Left ventricle myocardium superior (tissue), 1 donor: ENCODE measurements at places on chromosomes 4 and X. TPM values are rescaled to one million over a fixed set of nuclear protein-coding genes. Genes with fewer than 3 reads are reported as not detected.

Gene HHIP
- total RNA-seq = not detected

Gene PDZD11
- total RNA-seq = 33.7 TPM

Gene GC
- not detected for total RNA-seq

Gene H2BW2
- total RNA-seq = not detected

Gene PABPC1L2A
- total RNA-seq = not detected

DNA sequence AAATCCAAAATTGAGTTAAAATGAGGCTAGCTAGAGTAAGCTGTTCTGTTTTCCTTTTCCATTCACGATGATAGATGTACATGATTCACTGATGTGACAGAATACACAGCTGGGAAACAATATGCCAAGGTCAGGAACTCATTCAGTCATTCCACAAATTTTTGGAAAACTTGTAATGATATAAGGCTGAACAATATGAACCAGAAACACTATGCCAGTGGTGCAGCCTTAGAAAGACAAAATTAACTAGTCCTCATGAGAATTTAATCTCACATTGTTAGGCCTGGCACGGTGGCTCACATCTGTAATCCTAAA, 50.0 kb upstream of the NDST3 start:
- DNase-seq = no peak

GRCh38 chr4:99885063-99885664, 9.1 kb downstream of the LAMTOR3 start:
- DNase-seq = no peak

- no peak for DNase-seq
Measured at GRCh38 chr4:76634220-76634619, 199.2 kb downstream of the SHROOM3 start.

- no peak for DNase-seq
Measured at GRCh38 chr4:30924495-30924894, 204.3 kb downstream of the PCDH7 start.

DNA sequence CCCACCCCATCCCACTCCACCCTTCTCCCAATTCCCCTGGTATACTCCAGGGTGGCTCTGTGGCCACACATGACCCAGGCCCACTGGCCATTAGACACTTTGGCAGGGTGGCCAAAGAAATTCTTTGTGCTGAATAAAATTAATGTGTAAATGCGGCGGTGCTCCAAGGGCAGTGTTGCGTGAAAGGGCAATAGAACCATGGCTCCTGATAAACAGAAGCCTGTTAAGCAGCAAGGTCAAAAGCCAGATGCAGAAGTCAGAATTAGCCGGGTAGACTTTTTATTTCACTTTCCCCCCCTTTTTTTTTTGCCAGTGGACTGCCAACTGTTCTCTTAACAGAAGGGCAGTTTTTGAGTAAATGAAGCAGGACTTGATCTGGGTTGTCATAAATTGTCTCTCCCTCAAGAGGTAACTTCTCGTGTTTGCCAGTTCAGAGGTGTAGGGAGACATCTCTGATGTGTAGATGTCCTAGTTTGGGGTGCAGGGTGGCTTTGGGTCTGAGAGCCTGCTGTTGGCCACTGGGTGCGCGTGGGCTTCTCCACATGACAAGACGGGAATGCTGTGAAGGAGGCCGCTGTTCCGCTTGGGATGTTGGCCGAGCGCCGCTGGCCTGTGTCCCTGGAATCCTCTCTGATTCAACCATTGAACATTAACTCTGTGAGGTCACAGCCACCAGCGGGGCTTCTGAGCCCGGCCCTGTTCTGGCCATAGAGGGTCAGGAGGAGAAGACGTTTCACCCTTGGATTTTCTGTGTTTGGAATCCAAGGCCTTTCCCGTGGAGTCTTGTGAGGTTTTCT, 139.5 kb downstream of the TBL1X start:
- DNase-seq = peak; percentile 72

GRCh38 chr4:176436293-176436973, 116.7 kb downstream of the SPCS3 start:
- no peak for DNase-seq

GRCh38 chrX:9729171-9729885, 36.3 kb downstream of the GPR143 start:
- no peak for DNase-seq

- DNase-seq = no peak
Measured at GRCh38 chrX:43716696-43717095, 60.6 kb downstream of the MAOA start.

DNA sequence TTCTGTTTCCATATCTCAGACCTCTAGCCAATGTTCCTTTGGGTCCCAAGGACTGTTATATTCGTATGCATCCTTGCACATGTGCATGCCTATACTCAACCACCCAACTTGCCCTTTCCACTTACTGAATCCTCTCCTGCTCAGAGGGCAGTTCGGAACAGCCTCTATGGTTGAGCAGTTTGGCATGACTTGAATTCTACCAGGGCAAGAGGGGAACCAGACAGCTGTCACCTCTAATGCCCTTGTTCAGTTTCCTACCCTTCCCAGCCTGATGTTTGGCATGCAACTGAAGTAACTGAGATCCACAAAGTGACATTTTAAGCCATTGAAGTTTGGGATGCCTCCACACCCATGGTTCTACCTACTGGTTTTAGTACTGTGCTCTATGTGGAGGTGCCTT, 17.5 kb downstream of the DRP2 start:
- DNase-seq = no peak

- DNase-seq = no peak
Measured at GRCh38 chr4:142358656-142359055, 487.4 kb downstream of the INPP4B start.

DNA sequence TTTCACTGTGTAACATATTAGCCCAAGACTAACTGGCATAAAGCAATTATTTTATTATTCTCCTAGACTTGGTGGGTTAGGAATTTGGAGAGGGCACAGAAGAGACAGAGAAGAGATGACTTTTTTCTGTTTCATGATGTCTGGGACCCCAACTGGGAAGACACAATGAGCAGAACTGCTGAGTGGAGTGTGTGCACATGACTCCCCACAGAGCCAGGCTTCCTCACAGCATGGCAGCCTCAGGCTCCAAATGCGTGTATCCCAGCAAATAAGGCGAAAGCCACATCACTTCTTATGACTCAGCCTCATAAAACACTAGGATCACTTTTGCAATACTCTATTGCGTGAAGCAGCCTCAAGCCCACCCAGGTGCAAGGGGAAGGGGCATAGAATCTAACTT, 68.4 kb downstream of the MFAP3L start:
- DNase-seq = no peak

GRCh38 chr4:102809190-102809589, 18.2 kb downstream of the UBE2D3 start:
- DNase-seq = no peak

DNA sequence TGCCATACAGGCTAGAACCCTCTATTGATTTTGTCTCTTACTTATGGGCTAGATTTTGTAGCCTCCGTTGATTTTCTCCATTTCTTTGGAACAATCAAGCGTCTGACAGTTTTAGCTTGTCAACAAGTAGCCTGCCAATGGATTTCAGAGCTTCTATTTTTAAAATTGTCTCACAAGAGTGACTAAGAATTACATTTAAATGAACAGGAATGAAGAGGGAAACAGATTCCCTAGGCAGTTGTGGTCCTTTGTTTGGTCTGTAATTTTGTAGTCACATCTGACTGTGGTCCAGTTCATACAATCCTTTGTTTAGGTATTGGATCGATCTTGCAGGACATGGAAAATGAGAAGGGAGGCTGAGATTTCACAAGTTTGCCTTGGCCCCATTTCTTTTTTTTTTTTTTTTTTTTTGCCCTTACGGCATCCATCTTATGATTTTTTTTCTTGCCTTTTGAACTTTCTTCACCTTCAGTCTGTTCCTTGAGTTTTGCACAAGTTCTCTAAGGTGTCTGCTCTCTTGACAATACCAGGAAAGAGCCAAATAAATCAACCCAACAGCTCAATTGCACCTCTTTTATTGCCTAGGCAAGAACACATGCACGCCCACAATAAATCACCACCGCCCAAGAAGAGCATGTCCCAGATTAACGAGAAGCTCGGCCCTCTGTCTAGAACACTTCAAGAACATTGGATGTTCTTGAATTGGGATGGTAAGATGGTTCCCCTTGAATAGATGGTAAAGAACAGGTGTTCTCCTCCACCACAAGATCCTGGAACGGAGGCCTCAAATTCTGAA, 86.5 kb upstream of the EGFL6 start:
- DNase-seq = no peak

DNA sequence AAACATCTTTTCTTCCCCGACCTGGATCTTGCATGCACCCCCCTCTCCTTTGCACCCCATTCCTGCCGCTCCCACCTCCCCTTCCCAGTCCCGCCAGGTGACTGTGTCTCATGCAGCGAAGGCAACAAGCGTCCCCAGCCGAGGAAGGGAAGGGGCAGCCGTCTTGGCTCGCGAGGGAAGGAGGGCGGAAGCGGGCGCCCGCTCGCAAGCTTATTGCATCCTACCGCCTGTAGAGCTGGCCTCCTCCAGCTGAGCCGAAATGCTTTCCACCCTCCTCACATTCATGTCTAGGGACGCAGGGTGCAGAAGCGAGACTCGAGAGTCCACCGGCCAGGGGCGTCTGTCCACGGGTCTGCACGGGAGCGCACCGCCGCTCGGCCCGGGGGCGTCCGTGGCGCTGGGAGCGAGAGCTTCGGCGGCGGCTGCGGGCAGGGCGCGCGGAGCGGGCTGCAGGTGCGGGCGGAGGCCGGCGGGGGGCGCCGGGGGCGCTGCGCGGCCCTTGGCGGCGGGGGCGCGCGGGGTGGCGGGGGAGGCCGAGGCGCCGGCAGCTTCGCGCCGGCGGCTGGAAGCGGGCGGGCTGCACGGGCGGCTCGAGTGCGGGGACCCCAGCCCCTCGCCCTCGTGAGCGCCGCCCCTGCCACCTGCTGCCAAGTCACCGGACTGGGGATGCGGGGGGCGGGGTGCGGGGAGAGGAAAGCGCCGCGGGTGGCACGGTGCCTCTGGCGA, at the start of gene KCNIP4:
Gene KCNIP4, minus strand, starts transcription at position 426 of the 726 bp plus-strand sequence.
- DNase-seq = no peak

- DNase-seq = peak; percentile 33
Measured at GRCh38 chrX:18424482-18425198, 768 bp upstream of the CDKL5 start.

GRCh38 chr4:168841000-168841671, 168.9 kb downstream of the CBR4 start:
- peak; percentile 74 for DNase-seq
